ENCODE measurements at places on chromosomes 3 and 15.

GRCh38 chr3:139230391-139230790 lies 113.4 kb upstream of the MRPS22 start:
- DNase-seq = no peak

DNA sequence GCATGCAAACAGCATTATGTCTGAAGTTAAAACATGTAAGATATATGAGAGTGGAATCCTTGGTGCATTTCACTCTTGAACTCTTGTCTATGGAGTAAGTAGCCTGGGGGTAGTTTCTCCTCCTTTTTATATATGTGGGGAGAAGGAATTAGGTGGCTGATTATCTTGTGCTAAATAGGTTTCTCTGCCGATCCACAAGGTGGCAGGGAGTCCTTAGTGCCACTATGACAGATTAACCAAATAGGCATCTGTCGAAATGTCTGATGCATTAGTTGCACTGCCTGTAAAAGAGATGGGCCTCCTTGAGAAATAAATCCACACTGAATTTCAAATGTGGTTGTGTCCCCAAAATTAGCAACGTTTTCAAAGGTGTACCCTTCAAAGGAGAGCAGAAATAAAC lies 170.1 kb downstream of the CNTN4 start:
- no peak for DNase-seq

DNA sequence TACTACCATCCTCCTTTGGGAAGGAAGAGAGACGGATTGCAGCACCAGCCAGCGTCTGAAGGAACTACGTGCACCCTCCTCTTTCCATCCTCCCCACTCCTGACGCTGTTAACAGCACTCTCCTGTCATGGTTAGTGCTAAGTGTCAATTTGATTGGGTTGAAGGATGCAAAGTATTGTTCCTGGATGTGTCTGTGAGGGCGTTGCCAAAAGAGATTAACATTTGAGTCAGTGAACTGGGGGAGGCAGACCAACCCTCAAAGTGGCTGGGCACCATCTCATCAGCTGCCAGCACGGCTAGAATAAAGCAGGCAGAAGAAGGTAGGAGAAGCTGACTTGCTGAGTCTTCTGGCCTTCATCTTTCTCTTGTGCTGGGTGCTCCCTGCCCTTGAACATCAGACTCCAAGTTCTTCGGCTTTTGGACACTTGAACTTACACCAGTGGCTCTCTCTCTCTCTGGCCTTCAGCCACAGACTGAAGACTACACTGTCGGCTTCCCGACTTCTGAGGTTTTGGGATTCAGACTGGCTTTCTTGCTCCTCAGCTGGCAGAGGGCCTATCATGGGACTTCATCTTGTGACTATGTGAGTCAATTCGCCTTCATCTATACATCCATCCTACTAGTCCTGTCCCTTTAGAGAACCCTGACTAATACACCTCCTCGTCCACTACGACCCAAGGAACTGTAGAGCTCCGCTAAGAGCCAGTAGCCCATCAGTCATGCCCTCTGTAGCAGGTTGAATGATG lies 128.2 kb upstream of the HES1 start:
- no peak for DNase-seq

GRCh38 chr3:128327606-128328031 lies 139.1 kb downstream of the DNAJB8 start:
- DNase-seq = no peak

- no peak for DNase-seq
Observed at GRCh38 chr15:46059921-46060594, 425.2 kb downstream of the SQOR start.

DNA sequence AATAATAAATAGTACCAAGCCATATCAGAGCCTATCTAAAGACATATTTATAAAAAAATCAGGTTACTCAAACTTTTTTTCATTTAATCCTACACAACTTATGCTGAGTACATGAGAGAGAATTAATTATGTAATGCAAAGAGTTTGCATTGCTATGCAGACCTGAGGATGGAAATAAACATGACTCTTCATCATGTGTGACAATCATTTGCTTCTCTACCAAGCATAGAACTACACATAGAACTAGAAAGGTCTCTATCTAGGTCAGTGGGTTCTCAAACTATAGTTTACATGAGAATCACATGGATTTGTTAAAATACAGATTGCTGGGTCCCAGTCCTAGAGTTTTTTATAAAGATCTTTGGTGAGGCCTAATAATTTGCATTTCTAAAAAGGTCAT lies 86.8 kb downstream of the GBE1 start:
- no peak for DNase-seq

- DNase-seq = no peak
Observed at GRCh38 chr3:194369522-194370279, at the start of gene LRRC15. Gene LRRC15 (minus strand): TSS chr3:194369743. CDS start chr3:194361043, 8,700 bp downstream.

Data from stimulated activated CD4-positive, alpha-beta T cell treated with anti-CD3 and anti-CD28 coated beads, Interleukin-1b, Interleukin-23, amount 100 ng/mL, for 4 hours (primary cell).